ENCODE measurements at places on chromosomes 5 and 9.

GRCh38 chr9:96758845-96759673 lies 18.8 kb downstream of the ZNF510 start:
- DNase-seq: no peak

- DNase-seq: no peak
These were observed 566 bp downstream of the IRX2 start for GRCh38 chr5:2750758-2751464.

DNA sequence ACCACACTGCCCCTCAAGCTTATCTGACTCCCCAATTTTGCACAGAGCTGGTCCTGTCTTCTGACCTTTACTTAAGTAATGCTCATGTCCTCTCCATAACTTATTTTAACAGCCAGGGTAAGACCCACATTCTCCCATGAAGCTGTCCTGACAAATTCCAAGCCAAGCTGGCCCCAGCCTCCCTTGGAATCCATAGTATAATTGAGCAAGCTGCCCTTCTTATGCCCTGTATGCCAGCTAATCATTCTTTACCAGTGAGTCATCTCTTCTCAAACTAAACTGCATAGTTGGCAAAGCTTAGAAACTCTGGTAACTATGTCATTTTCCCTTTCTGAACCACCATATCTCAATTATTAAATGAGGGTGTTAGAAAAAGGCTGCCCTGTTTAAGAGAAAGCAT lies 92.4 kb downstream of the NFIB start:
- no peak for DNase-seq

DNA sequence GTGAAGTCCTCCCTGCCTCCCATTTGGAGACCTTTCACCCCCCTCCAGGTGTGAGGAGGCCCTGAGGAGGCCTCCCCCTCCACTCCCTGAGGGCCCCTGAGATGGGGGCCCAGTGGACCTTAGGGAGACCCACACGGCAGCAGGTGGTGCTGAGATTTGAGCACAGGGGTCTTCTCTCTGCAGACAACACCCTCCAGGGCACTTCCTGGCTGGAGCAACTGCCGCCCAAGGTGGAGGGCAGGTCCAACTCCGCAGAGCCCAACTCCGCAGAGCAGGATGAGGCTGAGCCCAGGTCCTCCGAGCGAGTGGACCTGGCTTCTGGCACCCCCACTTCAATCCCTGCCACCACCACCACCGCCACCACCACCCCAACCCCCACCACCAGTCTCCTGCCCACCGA lies 27.0 kb downstream of the OLFML2A start:
- no peak for DNase-seq

GRCh38 chr5:16681876-16682275 lies 65.1 kb upstream of the RETREG1 start:
- no peak for DNase-seq

GRCh38 chr5:45532826-45533624 lies 163.2 kb downstream of the HCN1 start:
- no peak for DNase-seq

DNA sequence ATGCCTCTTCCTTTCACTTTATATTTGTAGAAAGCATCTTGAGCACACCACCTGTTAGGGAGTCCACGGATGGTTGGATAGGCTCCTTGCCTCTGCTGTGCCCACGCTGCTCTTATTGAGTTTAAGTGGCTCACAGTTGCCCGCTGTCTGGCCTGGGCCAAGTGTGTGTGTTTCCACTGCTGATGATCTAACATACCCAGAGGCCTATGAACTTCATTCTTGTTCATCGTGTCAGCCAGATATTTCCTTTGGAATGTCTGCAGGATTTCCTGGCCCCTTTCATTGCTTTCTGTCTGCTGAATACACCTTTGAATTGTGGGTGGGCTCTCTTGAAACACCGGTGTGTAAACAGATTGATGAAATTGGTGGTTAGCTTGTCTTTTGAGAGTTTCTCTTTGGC lies 46.6 kb downstream of the MVB12B start:
- DNase-seq: no peak

GRCh38 chr5:19713740-19714139 lies 274.3 kb downstream of the CDH18 start:
- DNase-seq: no peak

DNA sequence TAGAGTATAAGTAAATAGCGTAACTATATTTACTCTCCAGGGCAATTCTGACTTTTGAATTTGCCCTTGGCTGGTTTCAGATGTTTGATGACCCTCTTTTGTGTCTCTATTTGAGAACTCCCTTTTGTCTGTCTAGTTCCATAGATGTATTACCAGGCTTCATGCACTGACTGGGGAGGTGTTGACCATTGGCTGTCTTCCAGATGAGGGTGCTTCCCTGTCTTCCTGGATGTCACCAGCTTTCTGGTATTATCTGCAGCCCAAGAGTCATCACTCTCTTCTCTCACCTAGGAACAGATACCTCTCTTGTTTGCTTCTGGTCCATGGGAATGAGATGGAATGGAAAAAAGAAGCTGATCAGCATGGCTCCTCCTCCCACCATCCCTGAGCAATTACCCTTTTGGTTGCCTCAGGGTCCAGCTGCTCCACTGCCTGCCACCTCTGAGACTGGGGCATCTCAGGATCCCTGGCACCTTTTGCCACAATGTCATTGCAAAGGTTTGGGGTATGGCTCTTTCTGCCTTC lies 58.7 kb upstream of the TMED7 start:
- no peak for DNase-seq

DNA sequence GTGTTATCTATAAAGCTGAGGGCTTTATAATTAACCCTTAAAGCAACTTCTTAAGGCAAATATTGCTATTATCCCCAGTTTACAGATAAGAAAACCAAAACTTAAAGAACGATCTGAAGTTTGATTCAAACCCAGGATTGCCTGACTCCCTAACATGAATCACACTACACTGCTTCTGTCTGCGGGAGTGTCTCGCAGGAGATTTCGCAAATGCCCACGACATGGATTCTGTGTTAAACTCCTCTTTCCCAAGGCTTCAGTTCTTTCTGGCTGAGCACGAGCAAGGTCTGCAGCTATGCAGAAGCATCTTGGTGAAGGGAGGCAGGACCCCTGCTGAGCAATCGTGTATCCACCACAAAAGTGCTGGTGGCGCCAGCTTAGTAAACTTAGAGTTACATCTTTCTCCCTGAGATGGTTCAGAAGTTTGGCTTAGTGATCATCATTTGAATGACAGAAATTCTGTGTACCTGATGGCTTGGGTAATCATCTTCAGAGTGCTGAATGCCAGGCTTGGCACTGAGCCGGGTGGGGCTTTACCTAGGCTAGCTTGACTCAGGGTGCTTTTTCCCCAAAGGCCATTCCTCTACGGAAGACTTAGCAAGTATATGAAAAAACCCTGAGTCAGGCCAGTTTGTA lies 81.4 kb upstream of the PIK3R1 start:
- no peak for DNase-seq

DNA sequence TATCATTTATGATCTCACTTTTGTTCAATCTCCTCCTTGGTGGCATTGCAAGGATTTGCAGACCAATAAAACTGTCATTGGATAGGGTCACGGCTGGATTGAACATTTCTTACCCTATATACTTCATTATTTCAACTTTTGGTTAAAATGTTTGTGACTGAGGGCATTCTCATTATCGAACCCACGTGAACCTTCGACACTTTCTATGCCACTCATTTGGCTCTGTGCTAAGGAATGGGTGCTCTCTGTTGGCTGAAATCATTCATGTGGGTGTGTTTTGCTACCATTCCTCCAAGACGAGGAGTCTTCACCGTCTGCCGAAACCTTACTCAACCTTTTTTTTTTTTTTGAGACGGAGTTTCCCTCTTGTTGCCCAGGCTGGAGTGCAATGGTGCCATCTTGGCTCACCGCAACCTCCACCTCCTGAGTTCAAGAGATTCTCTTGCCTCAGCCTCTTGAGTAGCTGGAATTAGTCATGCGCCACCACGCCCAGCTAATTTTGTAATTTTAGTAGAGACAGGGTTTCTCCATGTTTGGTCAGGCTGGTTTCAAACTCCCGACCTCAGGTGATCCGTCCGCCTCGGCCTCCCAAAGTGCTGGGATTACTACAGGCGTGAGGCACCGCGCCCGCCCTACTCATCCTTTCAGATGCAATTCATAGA lies 62.5 kb downstream of the CSNK1A1 start:
- no peak for DNase-seq
